Omental fat pad (tissue), 4 donors: ENCODE measurements at places on chromosomes 3 and 15. TPM values are rescaled to one million over a fixed set of nuclear protein-coding genes. Genes with fewer than 3 reads are reported as not detected.

The CDHR4 gene
- total RNA-seq = 0.36 TPM

The ASB14 gene
- total RNA-seq = not detected

The DAZL gene
- total RNA-seq = not detected

The PROS1 gene
- 60.8 TPM for total RNA-seq

The RAF1 gene
- total RNA-seq = 120 TPM

The SLC2A2 gene
- not detected for total RNA-seq

The HRG gene
- total RNA-seq = not detected

The CYP1A1 gene
- 1.9 TPM for total RNA-seq

The RAP2B gene
- 21.6 TPM for total RNA-seq

The DCBLD2 gene
- total RNA-seq = 39.0 TPM

The AHSG gene
- total RNA-seq = not detected

The SH2D7 gene
- not detected for total RNA-seq

The GPR62 gene
- total RNA-seq = 0.24 TPM

The ZDHHC19 gene
- total RNA-seq = not detected

The CPN2 gene
- 0.24 TPM for total RNA-seq

The LRRC34 gene
- total RNA-seq = 2.0 TPM

The TMEM115 gene
- total RNA-seq = 50.8 TPM

The RHOV gene
- total RNA-seq = not detected

The CKMT1A gene
- total RNA-seq = 1.1 TPM

The SERPINI2 gene
- not detected for total RNA-seq

The C3orf22 gene
- total RNA-seq = not detected

The SLC12A8 gene
- total RNA-seq = 2.6 TPM

The GLDN gene
- total RNA-seq = 29.8 TPM

The CLDN16 gene
- not detected for total RNA-seq

The CDCP1 gene
- 5.4 TPM for total RNA-seq

The CLEC3B gene
- 58.9 TPM for total RNA-seq

The KCNAB1 gene
- total RNA-seq = 7.2 TPM

The GPR160 gene
- total RNA-seq = 5.5 TPM

The LRRIQ4 gene
- total RNA-seq = not detected

The KLHL18 gene
- total RNA-seq = 13.7 TPM

The BFSP2 gene
- not detected for total RNA-seq

The ADCY5 gene
- total RNA-seq = 14.0 TPM

The CCR8 gene
- total RNA-seq = not detected

The C3orf18 gene
- 9.2 TPM for total RNA-seq

The CCDC39 gene
- total RNA-seq = 0.28 TPM

The ITIH1 gene
- not detected for total RNA-seq

The LIPC gene
- not detected for total RNA-seq

The BCL2A1 gene
- total RNA-seq = 18.1 TPM

The HPS3 gene
- 18.1 TPM for total RNA-seq

The CADM2 gene
- 8.7 TPM for total RNA-seq

The LTF gene
- total RNA-seq = 4.6 TPM

The SLC27A2 gene
- total RNA-seq = 2.3 TPM

The CNTN6 gene
- total RNA-seq = not detected
